ENCODE measurements at places on chromosomes 2 and 18.

DNA sequence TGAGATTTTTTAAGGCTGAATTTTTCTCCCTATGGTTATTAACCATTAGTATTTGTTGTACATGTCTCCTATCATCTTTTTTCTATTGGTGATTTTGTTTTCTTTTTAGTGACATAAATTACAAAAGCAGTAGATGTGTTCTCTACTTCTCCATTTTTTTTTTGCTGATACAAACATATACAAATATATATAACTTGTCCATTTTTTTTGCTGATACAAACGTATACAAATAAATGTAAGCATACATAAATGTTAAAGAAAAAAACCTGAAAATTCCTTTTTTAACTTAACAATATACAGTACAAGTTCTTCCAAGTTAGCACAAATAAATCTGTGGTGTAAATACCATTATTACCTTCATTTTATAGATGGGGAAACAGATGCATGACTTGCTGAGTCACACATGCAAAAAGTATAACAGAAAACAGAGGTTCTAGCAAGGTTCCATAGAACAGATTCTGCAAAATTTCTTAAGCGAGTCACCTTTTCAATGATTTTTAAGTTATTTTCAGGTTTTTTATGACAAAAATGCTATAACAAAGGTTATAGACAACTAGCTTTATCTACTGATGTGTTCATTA lies 2.1 kb downstream of the MSGN1 start:
- no peak for DNase-seq

- DNase-seq = peak; percentile 59
Measured at GRCh38 chr18:77062518-77063003, 70.0 kb downstream of the MBP start.

GRCh38 chr18:37564711-37565100 lies 892 bp downstream of the CELF4 start:
- DNase-seq = no peak

- DNase-seq = no peak
Measured at GRCh38 chr2:86256300-86256699, 57.0 kb downstream of the MRPL35 start.

- no peak for DNase-seq
Measured at GRCh38 chr2:3914241-3914640, 210.9 kb downstream of the DCDC2C start.

- no peak for DNase-seq
Measured at GRCh38 chr2:191318037-191318728, 73.0 kb downstream of the MYO1B start.

GRCh38 chr2:183543222-183543621 lies 419.0 kb downstream of the NUP35 start:
- DNase-seq = no peak

DNA sequence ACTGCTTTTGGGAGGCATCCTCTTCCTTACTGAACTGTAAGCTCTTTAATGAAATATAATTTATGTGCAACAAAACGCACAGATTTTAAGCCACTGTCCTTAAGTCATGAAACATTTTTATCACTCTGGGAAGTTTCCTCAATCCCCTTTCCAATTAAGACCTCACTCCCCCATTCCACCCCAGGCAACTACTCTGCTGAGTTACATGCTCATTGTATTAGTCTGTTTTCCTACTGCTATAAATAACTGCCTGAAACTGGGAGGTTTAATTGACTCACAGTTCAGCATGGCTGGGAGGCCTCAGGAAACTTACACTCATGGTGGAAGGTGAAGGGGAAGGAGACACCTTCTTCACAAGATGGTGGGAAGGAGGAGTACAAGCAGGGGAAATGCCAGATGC lies 46.5 kb upstream of the KCNE4 start:
- DNase-seq = no peak

- DNase-seq = no peak
Measured at GRCh38 chr2:41446266-41446665, 601.6 kb upstream of the PKDCC start.

GRCh38 chr2:64090264-64090663 lies 54.0 kb downstream of the PELI1 start:
- DNase-seq = no peak

DNA sequence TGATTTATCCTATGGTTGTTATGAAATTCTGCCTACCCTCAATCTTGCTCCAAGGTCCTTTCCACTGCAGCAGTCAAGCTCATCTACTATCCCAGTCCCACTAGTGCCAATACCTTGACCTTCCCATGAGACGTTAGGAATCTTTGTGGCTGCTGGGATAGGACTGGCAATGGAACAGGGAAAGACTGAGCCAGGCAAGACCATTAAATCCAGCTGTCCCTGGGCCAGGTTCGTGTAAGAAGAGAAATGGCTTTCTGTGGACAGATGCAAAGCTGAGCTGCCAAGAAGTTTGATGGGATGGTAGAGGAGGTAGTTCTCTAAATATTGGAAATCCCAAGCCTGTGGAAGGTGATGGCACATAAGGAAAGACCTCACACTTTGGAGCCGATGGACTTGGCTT lies 50.1 kb upstream of the TMEM17 start:
- no peak for DNase-seq

DNA sequence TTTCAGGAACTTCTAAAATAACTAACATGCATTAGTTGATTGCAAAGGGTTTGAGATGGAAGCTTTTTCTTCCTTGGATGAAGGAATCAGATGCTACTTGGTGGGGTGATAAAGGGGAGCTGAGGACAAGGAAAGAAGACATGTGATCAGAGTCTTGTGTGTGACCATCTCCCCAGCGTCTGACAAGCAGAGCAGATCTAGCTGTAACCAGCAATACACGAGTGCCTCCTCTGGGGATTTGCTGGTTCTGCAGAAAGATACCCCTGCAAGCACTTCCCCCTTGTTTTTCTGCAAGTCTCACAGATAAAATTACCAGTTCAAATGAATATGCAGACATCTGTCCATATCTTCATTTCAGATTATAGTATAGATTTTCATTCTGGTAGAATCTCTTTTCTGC lies 2.7 kb downstream of the CDH7 start:
- DNase-seq = no peak

- DNase-seq = no peak
Measured at GRCh38 chr2:73993778-73994177, 9.1 kb downstream of the TET3 start.

Data from activated T-cell treated with anti-CD3 and anti-CD28 coated beads, Interleukin-2, amount 50 U/mL, for 1 hour (primary cell).